ENCODE measurements at places on chromosomes 2 and 18. TPM values are rescaled to one million over a fixed set of nuclear protein-coding genes. Genes with fewer than 3 reads are reported as not detected.

Gene CNRIP1
- total RNA-seq, result 27.6 TPM

Gene DPP4
- total RNA-seq, result 2.4 TPM

Gene RBKS
- 1.5 TPM for total RNA-seq

DNA sequence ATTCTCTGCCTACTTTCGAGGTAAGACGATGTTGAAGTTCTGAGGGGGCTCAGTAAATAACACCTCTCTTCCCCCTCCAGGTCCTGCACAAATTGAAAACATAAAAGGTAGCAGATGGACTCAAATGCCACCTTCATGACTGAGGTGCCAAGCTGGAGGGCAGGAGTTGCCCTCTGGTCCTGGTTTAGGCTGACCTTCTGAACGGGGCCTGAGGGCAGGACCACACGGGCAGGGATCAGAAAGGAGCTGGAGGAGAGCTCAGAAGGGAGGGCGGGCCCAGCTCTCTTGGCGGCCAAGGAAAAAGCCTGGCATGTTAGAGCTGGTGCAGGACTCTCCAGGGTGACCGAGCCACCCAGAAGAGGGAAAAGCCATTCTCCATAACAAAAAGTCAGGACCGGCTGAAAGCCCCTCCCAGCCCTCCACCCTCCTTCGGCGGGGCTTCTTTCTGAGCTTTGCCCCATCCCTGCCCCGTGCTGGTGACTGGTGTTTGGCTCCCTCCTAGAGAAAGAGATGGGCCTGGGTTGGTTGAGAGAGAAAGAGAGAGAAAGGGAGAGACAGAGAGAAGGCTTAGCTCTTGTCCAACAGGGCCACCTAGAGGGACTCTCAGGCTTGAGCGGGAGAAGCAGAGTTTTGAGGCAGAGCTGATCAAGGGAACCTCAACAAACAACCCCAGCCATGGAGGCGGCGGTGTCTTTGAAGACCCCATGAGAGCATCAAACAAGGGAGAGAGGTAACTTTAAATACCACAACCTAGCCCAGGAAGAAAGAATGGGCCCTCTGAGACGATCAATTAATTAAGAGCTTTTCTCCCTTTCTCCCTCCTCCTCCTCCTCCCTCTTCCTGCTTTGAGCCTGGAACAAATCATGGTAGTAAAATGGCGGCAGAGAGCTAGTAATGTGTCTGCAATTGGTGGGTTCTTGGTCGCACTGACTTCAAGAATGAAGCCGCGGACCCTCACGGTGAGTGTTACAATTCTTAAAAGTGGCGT, 50.8 kb downstream of the WIPF1 start:
- DNase-seq, result no peak

DNA sequence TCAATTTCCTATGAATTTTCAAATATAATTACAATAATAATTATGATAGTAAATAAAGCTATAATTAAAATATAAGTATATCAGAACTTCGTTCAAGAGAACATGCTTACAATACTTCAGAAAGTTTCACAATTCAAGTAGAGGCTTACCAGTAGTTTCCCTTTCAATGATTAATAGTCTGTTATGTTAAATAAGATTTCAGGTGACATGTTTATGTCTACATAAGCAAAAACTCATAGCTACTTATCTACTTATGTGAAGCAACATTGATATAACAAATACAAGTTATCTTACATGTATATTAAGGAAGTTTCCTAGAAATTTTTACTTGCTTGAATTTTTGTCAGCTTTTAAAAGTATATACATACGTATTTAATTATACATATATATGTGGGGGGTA, 4.5 kb upstream of the COL3A1 start:
- DNase-seq, result no peak

- no peak for DNase-seq
Observed at GRCh38 chr18:3485153-3486149, 35.5 kb downstream of the TGIF1 start.

- peak; percentile 86 for DNase-seq
Observed at GRCh38 chr2:233084488-233084887, 24.3 kb downstream of the INPP5D start.

DNA sequence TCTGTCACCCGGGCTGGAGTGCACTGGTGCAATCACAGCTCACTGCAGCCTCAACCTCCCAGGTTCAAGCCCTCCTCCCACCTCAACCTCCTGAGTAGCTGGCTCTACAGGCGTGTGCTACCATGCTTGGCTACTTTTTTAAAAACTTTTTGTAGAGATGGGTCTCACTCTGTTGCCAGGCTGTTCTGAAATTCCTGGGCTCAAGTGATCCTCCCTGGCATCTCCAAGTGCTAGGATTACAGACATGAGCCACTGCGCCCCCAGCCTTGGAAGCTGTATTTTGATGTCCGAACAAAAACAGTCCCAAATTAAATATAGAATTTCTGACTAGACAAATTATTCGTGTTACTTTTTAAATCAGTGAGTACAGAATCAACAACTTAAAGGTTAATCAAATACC, 97.4 kb downstream of the ZNF516 start:
- DNase-seq, result no peak

- DNase-seq, result no peak
Observed at GRCh38 chr18:59269563-59270119, 3.6 kb downstream of the RAX start.

DNA sequence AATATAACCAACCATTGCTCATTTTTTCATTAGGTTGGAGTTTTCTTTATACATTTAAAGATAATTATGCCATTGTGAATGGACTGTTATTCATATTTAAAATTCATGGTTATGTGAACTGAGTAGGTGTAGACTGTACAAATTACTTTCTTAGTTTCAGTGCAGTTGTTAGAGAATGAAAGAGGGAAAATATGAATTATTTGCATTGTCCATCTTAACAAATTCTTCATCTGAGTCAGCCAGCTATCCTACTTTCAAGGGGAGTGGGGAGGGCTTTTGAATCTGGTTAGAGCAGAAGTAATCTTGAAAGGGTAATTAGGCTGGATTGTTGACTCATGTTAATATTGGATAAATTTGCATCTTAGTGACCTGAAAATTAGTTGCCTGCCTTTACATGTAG, 212.0 kb downstream of the MCFD2 start:
- no peak for DNase-seq

GRCh38 chr2:43251171-43251731, 24.8 kb upstream of the ZFP36L2 start:
- DNase-seq, result no peak

- DNase-seq, result no peak
Observed at GRCh38 chr18:21851327-21851961, 110.9 kb downstream of the MIB1 start.

All from posterior vena cava (tissue), 2 donors.